Naive thymus-derived CD8-positive, alpha-beta T cell (primary cell): ENCODE measurements at places on chromosomes 12 and 14.

DNA sequence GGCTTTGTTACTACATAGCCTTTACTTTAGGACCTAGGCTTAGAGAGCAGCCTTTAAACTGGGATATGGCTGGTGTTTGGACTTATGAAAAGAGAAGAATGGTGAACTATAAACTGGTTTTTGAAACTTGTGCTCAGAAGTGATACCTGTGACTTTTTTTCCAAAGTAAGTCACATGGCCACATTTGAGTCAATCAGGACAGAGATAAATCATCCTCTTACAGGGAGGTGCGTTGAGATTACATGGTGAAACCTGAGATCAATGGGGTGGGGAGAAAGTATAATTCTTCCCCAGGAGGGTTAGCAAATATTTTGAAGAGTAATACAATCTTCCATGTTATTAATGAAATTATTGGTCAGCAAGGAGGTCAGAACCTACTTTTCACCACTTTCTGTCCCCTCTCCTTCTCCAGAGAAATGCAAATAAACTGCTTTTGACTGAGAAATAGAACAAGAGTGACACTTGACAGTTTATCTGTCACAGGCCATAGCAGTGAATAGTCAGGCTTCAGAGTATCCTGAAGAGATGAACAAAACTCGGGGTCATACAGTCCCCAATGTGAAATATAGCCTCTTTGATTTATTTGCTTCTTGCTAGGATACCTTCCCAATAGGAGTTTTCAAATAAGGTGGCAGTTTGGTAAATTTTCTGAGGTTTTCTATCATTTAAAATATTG lies 11.1 kb upstream of the ZNF641 start:
- no peak for DNase-seq

- no peak for DNase-seq
Observed at GRCh38 chr12:1993341-1993740, 10.9 kb downstream of the DCP1B start.

GRCh38 chr14:68958553-68958952 lies 20.5 kb downstream of the ACTN1 start:
- DNase-seq, result no peak

GRCh38 chr12:131755305-131756113 lies 44.6 kb downstream of the SFSWAP start:
- DNase-seq, result no peak

- no peak for DNase-seq
Observed at GRCh38 chr14:64706119-64706592, 1.9 kb downstream of the PLEKHG3 start.
